ENCODE measurements at places on chromosomes 2 and 18.

DNA sequence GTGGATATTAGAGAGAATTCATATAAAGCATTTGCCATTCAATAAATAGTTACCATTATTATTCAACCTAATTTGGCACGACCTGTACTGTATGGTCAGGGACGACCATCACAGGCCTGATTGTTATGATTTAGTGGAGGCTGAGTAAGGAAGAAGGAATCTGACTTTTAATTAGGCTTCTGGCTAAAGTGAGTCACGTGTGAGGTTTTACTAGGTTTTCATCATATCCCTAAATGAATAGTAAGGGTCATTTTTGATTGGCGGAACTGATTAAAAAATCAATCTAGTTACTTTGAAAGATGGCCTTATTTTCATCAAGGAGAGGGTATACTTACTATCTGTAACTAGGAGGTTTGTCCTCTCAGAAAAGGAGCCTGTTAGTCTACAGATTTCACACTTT is 143.4 kb downstream of the ADCYAP1 start:
- no peak for DNase-seq

DNA sequence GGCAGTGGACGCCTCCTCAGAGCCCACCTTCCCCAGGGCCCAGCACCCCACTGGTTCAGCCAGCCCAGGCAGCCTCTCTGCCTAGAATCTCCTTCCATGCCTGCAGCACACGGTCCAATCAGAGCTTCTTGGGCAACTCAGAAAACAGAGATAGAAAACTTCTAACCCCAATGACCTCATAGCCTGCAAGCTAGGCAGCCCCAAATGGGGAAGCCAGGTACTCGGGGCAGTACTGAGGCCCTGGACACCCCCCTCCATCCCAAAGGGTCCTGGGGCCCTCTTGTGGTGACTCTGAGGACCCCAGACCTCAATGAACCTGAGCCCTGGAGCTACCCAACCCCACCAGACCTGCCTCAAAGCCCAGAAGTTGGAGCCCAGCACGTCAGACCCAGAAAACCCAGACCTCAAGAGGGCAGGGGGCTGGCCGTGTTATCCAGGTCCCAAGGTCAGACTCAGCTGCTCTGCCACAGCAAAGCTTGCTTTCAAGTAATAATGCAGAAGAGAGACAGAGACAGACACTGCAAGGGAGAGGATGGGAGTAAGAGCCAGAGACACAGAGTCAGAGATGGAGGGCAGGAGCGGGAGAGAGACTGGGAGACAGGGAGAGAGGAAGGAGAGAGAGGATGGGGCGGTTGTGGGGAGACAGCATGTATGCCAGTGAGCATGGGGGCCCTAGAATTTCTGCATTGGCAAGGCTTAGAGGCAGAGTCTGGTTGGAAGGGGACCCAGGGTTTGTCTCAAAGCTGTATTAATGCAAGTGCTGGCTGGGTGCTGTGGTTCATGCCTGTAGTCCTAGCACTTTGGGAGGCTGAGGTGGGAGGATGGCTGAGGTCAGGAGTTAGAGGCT is 28.2 kb downstream of the SERTAD2 start:
- no peak for DNase-seq

DNA sequence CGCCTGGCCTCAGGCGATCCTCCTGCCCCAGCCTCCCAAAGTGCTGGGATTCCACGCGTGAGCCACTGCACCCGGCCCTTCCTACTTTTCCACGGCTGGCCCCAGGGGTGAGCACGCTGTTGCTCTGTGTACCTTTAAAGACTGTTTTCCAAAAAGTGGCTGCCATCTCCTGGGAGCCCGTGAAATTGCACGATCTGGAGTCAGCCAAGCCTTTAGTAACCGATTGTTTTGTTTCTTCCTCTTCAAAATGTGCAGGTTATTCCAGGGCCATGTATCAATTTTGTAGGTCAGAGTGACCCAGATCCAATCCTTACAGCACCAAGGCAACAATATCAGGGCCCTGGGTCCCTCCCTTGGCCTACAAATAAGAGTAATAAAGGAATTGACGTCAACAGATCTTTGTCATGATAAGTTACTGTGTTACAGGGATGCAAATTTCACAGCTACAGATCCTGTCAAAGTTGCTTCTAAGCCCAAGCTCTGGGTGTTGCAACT is 135.6 kb upstream of the ZNF236 start:
- no peak for DNase-seq

DNA sequence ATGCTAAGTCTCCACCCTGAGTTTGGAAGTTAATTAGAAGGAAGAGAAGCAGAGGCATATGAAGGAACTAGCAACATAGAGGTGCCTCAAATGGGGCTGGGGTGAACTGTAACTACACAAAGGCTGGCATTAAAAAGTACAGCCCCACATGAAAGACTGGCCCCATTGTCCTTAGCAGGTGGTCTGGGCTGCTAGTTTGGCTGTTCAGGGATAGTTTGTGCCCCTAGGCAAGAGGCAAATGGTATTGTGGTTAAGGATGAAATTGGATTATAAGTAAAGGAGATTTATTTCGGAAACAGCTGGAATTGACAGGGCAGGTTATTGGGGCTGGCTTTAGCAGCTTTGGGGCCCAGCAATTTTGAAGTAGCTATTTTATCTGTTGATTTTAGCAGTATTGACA is 365.7 kb upstream of the TNP1 start:
- DNase-seq: no peak

- no peak for DNase-seq
Observed at GRCh38 chr2:130300970-130301348, 41.7 kb upstream of the IMP4 start.

DNA sequence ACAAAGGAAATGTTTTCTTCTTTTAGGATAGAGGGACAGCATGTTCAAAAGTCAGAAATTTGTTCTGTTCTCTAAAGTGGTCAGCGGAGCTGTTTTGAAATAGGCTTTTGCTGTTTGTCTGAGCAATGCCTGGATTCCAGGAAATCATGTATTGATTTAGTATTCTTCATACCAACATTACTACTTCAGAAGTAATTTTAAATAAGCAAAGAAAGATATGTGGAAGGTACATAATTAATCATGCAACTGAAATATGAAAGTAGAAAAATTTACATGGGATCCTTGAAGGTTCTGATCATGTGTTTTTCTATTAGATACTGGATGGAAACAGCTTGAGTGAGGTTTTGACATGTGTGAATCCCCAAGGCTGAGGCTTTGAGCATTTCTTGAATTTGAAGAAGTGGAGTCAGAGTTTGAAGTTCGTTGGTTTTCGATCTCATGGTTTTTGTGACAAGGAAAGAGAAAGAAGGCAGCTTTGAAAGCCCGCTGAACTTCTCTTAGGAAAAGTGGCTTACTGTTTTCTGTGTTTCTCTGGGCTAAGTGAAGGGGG is 220.0 kb downstream of the LDLRAD4 start:
- DNase-seq: no peak

GRCh38 chr2:223787358-223787757 is 50.0 kb downstream of the AP1S3 start:
- DNase-seq: no peak

- no peak for DNase-seq
Observed at GRCh38 chr2:24432735-24433134, 58.3 kb upstream of the NCOA1 start.

- DNase-seq: no peak
Observed at GRCh38 chr2:205177546-205177945, 504.8 kb upstream of the NRP2 start.

GRCh38 chr18:9516437-9517064 is 41.2 kb downstream of the RALBP1 start:
- DNase-seq: no peak

Data from stimulated activated CD8-positive, alpha-beta memory T cell treated with anti-CD3 and anti-CD28 coated beads, Interleukin-15, amount 100 ng/mL, for 4 hours (primary cell).